ENCODE measurements at places on chromosomes 13 and 19. TPM values are rescaled to one million over a fixed set of nuclear protein-coding genes. Genes with fewer than 3 reads are reported as not detected.

Gene ZNF229
- 7.0 TPM for total RNA-seq

Gene SGCG
- total RNA-seq = 1.3 TPM

Gene TMEM59L
- 0.27 TPM for total RNA-seq

Gene NKPD1
- total RNA-seq = 4.1 TPM

Gene CABP5
- total RNA-seq = not detected

Gene CGB2
- total RNA-seq = not detected

Gene CYSLTR2
- 0.59 TPM for total RNA-seq

GRCh38 chr19:41698746-41699230 lies 9.6 kb upstream of the CEACAM5 start:
- DNase-seq = peak; percentile 49
- no peaks in the 10 kb centered on the region for H3K36me3 ChIP-seq
- no peaks in the 10 kb centered on the region for H3K4me1 ChIP-seq
- no peak overlapping the region for H3K4me3 ChIP-seq
- peaks cover 13% of the 10 kb centered on the region for H3K27me3 ChIP-seq
- H3K27ac ChIP-seq = no peak overlapping the region

DNA sequence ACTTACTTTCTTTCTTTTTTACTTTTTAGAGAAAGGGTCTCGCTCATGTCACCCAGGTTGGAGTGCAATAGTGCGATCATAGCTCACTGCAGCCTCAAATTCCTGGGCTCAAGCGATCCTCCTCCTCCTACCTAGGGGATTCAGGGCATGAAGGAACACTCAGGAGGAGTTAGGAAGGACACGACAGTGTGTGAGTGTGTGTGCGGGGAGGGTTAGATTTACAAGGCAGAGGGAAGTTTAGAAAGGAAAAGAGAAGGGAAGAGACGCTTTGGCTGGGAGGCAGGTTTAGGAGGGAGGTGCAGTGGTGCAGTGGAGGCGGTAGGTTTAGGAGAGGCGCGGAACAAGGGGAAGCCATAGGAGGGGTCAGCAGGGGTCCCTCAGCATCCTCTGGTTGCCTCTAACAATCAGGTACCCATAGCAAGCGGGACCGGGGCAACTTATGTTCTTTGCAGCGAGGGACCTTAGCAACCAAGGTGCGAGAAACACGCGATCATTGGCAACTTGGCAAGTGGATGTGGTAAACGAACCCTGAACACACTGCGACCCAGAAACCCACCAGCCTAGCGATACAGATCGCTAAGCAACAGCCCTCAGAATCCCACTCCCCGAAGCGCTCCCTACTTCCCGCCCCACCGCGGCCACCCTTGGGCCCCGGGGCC lies 501 bp downstream of the SIRT2 start:
- H3K27me3 ChIP-seq = no peaks in the 10 kb centered on the region
- H3K4me1 ChIP-seq = peaks cover 4% of the 10 kb centered on the region
- H3K36me3 ChIP-seq = no peaks in the 10 kb centered on the region
- peak overlapping the region; percentile 84 for H3K4me3 ChIP-seq

- no peak overlapping the region for H3K27ac ChIP-seq
- H3K4me3 ChIP-seq = no peak overlapping the region
- H3K27me3 ChIP-seq = no peaks in the 10 kb centered on the region
- H3K4me1 ChIP-seq = no peaks in the 10 kb centered on the region
- no peak for DNase-seq
These were observed 187.5 kb downstream of the GPC6 start for GRCh38 chr13:93413972-93414717.

DNA sequence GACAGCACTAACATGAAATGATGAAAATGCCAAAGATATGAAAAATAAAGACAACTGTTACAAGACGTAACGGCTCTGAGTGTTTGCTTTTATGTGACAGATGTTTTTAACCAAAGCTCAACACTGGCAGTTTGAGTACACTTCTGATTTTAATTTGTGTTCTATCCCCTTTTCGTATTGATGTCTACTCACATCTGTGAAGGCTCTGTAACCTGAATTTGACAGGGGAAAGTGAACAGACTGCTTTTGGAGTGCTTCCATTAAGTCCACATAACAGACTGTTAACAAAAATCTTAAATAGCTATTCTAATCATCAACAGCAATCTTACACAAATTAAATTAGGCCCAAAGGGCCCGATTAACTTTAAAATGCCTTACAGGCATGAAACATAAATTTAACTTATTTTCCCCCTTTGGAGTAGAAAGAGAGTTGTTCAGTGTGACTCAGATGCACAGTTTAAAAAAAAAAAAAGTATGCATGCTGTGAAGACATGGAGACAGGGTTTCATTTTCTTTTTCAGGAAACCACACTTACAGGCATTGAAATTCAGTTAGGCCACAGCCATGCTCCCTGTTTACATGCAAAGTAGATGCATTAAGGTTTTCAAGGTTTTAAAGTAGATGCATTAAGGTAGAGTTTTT lies 16.3 kb upstream of the RNASEH2B start:
- H3K27ac ChIP-seq = no peak overlapping the region
- H3K36me3 ChIP-seq = no peaks in the 10 kb centered on the region
- no peak for DNase-seq

DNA sequence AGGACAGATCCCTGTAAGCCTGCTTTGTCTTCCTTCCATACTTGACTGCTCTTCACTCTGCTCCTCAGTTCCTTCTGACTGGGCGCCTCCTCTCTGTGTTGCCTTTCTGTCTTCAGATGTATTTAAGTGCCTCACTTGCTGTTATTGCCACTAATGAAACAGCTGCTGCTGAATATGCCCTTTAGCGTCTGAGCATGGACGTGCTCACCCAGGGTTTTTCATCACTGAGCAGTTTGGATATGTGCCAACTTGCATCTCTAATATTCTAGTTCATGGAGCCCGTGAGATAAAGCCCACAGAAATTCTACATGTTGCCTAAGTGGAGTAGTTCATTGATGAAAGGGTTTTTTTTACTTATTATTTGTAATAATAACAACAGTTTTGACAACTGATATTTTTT lies 198.2 kb downstream of the MYO16 start:
- no peak overlapping the region for H3K4me3 ChIP-seq
- DNase-seq = no peak
- no peaks in the 10 kb centered on the region for H3K27me3 ChIP-seq
- H3K4me1 ChIP-seq = no peaks in the 10 kb centered on the region
- no peaks in the 10 kb centered on the region for H3K36me3 ChIP-seq

DNA sequence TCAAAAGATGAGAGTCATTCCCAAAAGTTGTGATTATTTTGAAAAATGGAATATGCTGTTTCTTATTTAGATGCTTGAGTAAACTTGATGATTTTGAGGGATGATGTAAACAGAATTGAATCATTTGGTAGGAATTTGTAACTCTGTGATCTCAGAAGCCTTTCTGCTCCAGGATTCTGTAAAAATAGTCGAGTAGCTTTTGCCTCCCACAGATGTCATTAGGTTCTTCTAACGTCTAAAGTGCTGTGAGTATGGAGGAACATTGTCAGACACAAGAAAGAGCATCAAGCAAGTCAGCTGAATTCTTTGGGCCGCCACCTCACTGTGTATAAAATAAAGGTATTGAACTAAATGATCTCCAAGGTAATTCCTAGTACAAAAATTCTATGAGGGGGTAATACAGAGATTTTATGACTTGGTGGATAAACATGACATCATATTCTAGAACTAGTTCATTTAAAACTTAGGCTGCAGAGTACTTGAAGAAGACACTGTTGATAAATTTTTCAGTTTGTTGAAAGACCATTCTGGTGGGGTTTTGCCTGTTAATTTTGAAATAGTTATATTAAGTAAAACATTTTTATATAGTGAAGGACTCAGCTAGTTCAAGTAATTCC lies 1.4 kb upstream of the GPR183 start:
- H3K4me3 ChIP-seq = no peak overlapping the region
- no peaks in the 10 kb centered on the region for H3K36me3 ChIP-seq
- DNase-seq = no peak
- H3K27me3 ChIP-seq = no peaks in the 10 kb centered on the region
- no peak overlapping the region for H3K27ac ChIP-seq
- H3K4me1 ChIP-seq = no peaks in the 10 kb centered on the region

DNA sequence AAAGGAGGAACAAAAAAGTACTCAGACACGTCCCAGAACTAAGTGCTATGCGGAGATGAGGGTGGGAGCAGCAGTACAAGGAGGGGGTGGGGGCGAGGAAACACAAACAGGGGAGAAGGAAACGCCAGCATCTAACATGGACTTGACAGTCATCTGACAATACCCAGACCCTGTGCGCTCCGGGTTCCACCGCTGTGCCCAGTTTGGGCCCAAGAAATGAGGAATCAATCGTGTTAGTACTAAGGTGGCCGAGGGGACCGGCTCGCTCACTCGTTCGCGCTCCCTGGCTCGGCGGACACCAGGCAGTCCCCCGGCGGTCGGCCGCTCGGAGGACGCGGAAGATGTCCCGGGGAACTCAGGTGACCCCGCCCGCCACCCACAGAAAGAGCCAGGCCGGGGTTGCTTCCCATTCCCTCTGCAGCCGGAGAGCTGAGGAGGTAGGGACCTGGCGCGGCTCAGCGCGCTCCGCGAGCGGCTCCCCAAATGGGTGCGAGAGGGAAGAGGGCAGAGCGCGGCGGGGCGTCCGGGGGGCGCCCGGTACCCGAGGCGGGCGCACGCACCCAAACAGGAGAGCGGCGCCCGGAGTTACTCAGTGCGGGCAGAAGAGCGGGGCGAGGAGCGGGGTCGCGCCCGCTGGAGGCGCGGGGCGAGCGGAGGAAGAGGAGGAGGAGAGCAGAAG lies 616 bp downstream of the TSHZ3 start:
- no peaks in the 10 kb centered on the region for H3K27me3 ChIP-seq
- H3K27ac ChIP-seq = peak overlapping the region; percentile 92
- peak overlapping the region; percentile 94 for H3K4me3 ChIP-seq
- no peaks in the 10 kb centered on the region for H3K36me3 ChIP-seq
- DNase-seq = peak; percentile 24

GRCh38 chr13:113229161-113229560 lies 19.7 kb downstream of the CUL4A start:
- no peak overlapping the region for H3K27ac ChIP-seq
- peaks cover 2% of the 10 kb centered on the region for H3K36me3 ChIP-seq
- H3K4me3 ChIP-seq = no peak overlapping the region
- no peaks in the 10 kb centered on the region for H3K27me3 ChIP-seq
- H3K4me1 ChIP-seq = no peaks in the 10 kb centered on the region
- DNase-seq = no peak

DNA sequence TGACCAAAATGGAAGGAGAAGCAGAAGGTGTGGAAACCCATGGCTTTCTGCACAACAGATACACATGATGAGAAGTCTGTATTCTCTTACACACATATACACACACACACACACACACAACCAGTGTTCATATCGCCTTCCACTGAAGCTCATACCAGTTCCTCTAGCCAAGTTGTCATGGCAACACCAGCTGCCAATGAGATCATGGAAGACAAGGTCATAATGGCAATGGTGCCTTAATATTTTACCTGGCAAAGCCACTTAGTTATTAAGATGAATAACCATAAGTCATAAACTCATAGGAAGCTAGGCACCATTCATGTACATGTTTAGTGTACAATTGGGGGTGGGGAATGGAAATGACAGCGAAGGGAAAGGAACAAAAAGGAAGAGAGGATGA lies 2.6 kb upstream of the DHRS12 start:
- no peaks in the 10 kb centered on the region for H3K36me3 ChIP-seq
- H3K4me3 ChIP-seq = no peak overlapping the region
- H3K4me1 ChIP-seq = peaks cover 16% of the 10 kb centered on the region
- H3K27me3 ChIP-seq = no peaks in the 10 kb centered on the region

DNA sequence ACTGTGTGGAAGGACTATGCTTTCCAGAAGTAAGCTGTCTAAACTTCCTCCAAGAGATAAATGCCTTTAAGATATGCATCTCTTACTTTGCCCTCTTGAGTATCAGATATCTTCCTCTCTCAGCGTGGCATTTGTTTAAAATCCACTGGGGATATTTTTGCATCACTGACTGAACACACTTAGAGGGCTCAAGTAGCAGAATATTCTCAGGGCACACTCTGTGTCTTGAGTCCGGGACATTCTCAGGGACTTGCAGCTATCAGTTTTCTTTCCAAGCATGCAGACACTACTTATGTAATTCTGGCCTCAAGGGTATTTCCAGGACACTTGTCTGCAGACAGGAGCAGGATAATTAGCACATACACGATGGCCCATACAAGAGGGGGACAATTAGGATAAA lies 84.7 kb downstream of the ERCC5 start:
- no peaks in the 10 kb centered on the region for H3K27me3 ChIP-seq
- H3K36me3 ChIP-seq = no peaks in the 10 kb centered on the region
- no peak overlapping the region for H3K27ac ChIP-seq
- no peak for DNase-seq
- no peaks in the 10 kb centered on the region for H3K4me1 ChIP-seq

- no peaks in the 10 kb centered on the region for H3K27me3 ChIP-seq
- H3K4me1 ChIP-seq = peaks cover 11% of the 10 kb centered on the region
- no peaks in the 10 kb centered on the region for H3K36me3 ChIP-seq
These were observed 757 bp upstream of the LMNB2 start for GRCh38 chr19:2457394-2458037.

DNA sequence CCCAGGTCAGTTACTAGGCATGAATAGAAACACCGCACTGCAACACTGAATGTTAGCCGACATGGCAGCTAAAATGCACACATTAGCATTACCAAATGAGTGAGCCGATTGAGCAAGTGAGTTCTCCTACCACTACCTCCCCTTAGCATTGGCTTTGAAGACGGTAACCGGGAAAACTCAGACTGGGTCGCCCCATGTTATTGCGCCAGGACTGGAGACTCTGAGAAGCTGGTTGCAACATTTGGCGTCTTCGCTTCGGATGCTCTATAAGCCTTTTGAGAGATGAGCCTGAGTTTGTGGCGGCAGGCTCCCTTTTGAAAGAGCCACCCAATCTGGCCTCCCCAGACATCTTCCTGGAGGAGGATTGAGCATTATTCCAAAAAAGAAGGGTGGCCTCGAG lies 68.5 kb upstream of the POMP start:
- no peak overlapping the region for H3K27ac ChIP-seq
- no peaks in the 10 kb centered on the region for H3K36me3 ChIP-seq
- H3K4me3 ChIP-seq = no peak overlapping the region
- no peak for DNase-seq
- H3K27me3 ChIP-seq = no peaks in the 10 kb centered on the region

- H3K4me1 ChIP-seq = no peaks in the 10 kb centered on the region
- H3K4me3 ChIP-seq = no peak overlapping the region
- no peak for DNase-seq
- H3K27ac ChIP-seq = no peak overlapping the region
These were observed 53.7 kb downstream of the ATP7B start for GRCh38 chr13:51957377-51958216.

GRCh38 chr19:39308531-39309304 lies 11.9 kb downstream of the LRFN1 start:
- peaks cover under 1% of the 10 kb centered on the region for H3K36me3 ChIP-seq
- no peak overlapping the region for H3K27ac ChIP-seq
- H3K27me3 ChIP-seq = peaks cover 2% of the 10 kb centered on the region

- H3K4me1 ChIP-seq = peaks cover 40% of the 10 kb centered on the region
- no peak for DNase-seq
- no peaks in the 10 kb centered on the region for H3K27me3 ChIP-seq
- H3K27ac ChIP-seq = peak overlapping the region; percentile 78
- no peak overlapping the region for H3K4me3 ChIP-seq
These were observed 26.5 kb downstream of the MPND start for GRCh38 chr19:4369888-4370260.
